Right atrium auricular region (tissue), 2 donors: ENCODE measurements at places on chromosomes 12 and 14. TPM values are rescaled to one million over a fixed set of nuclear protein-coding genes. Genes with fewer than 3 reads are reported as not detected.

Gene GLT8D2
- total RNA-seq: 5.6 TPM

Gene RND1
- 0.70 TPM for total RNA-seq

Gene SDR9C7
- total RNA-seq: 0.28 TPM

Gene RARG
- total RNA-seq: 15.0 TPM

Gene AQP2
- total RNA-seq: 0.83 TPM
